ENCODE measurements at places on chromosomes 7 and 10.

GRCh38 chr7:143406002-143406357, 2.7 kb downstream of the EPHA1 start:
- H3K27ac ChIP-seq = no peak overlapping the region
- H3K4me3 ChIP-seq = no peak overlapping the region
- no peak for DNase-seq
- no peaks in the 10 kb centered on the region for H3K36me3 ChIP-seq
- peaks cover 6% of the 10 kb centered on the region for H3K4me1 ChIP-seq

DNA sequence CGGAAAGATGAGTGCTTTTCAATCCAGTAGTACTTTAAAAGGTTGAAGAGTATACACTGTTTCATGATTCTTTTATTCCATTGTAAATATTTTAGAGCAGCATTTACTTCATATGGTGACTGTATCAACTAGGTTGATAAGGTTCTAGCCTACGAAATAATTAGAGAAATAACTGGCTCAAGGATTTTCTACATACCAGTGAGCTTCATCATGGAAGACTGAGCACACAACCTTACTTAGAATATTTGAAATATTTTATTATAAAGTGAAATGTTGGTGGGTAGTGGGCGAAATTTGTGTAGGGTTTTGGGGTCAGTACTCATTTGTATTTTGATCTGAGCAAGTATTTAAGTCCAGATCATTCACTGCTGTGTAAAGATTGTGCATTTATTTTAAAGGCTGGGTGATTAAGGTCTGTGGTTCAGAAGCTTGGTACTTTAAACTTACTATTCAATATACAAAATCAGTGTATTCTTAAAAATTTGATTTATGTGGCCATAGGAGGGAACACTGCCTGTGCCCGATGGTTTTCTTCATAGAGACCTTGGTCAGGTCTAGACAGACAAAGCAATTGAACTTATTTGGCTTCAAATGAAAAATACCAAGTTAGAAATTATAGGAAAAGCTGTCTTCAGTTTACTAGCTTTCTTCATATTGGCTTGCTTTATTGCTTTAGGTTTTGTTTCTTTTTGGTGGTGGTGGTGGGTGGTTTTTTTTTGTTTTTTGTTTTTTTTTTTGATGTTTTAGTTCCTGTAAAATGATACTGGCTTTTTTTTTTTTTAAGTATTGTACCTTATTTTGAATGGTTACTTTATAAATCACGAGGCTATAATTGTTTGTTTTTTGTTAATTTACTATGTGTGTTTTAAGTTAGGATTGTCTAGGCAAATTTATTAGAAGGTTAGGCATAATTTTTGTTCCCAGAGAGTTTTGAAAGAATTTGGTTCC, 3.0 kb downstream of the KMT2E start:
- no peak for DNase-seq
- no peaks in the 10 kb centered on the region for H3K27me3 ChIP-seq
- H3K36me3 ChIP-seq = peaks cover 7% of the 10 kb centered on the region

DNA sequence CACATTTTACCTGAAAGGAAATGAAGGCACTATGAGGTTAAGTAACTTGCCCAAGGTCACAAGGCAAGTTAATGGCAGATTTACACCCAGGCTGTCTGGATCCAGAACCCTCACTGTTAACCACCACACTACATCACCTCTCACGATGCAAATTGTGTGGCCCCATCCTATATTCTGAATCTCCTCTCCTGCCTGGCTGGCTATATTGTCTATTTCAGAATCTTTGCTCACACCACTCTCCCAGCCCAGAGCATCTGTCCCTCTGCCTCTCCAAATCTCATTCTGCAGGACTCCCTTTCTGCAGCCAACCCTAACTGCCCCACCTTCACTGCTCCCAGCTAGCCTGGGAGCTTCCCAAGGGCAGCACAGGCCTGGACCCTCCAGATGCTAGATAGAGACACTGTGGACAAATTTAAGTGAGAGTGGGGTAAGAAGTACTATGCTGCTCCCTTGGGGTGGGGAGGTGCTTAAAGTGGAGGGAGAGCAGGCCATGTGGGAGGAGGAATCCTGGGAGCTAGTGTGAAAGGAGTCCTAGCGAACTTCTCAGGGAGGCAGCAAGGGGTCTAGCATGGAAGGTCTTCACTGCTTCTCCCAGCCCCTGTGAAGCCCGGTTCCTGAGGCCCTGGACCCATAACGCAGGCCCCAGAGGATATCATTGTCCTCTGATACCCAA, 786 bp downstream of the CUEDC2 start:
- H3K4me3 ChIP-seq = peak overlapping the region; percentile 94
- DNase-seq = peak; percentile 58
- H3K36me3 ChIP-seq = no peaks in the 10 kb centered on the region
- peaks cover 5% of the 10 kb centered on the region for H3K4me1 ChIP-seq

GRCh38 chr10:15695852-15696251, 23.9 kb downstream of the ITGA8 start:
- no peak overlapping the region for H3K4me3 ChIP-seq
- H3K27me3 ChIP-seq = no peaks in the 10 kb centered on the region
- H3K4me1 ChIP-seq = no peaks in the 10 kb centered on the region
- H3K27ac ChIP-seq = no peak overlapping the region
- no peaks in the 10 kb centered on the region for H3K36me3 ChIP-seq

- no peaks in the 10 kb centered on the region for H3K4me1 ChIP-seq
- no peak for DNase-seq
Observed at GRCh38 chr10:120794390-120794789, 56.8 kb upstream of the WDR11 start.

- peak overlapping the region; percentile 62 for H3K4me3 ChIP-seq
- no peaks in the 10 kb centered on the region for H3K36me3 ChIP-seq
- H3K27ac ChIP-seq = no peak overlapping the region
- DNase-seq = peak; percentile 63
Observed at GRCh38 chr7:92425311-92425947, 21.9 kb upstream of the GATAD1 start.

DNA sequence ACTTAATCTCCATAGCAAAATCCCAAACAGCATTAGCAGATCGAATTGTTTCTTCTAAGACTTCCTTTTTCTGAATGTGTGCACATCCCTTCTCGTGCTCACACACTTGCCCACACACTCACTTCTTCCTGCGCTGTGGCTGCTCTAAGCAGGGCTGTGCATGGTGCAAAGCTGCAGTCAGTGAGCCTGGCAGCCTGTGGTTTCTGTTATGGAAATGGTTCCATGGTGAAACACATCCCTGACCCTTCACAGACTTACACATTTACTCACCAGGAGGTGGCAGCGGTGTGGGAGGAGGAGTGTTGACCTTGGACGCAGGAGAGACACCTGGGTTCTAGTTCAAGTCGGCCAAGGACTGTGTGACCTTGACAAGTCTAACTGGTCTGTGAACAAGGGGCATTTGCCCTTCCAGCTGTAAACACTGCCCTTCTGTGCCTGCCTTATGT, 24.9 kb downstream of the MTURN start:
- H3K27me3 ChIP-seq = no peaks in the 10 kb centered on the region
- H3K4me3 ChIP-seq = peak overlapping the region; percentile 8
- peak overlapping the region; percentile 91 for H3K27ac ChIP-seq
- peak; percentile 84 for DNase-seq

- H3K36me3 ChIP-seq = no peaks in the 10 kb centered on the region
- no peak for DNase-seq
- no peak overlapping the region for H3K4me3 ChIP-seq
- H3K27ac ChIP-seq = no peak overlapping the region
- no peaks in the 10 kb centered on the region for H3K4me1 ChIP-seq
Observed at GRCh38 chr7:70040970-70041766, 442.9 kb downstream of the AUTS2 start.

DNA sequence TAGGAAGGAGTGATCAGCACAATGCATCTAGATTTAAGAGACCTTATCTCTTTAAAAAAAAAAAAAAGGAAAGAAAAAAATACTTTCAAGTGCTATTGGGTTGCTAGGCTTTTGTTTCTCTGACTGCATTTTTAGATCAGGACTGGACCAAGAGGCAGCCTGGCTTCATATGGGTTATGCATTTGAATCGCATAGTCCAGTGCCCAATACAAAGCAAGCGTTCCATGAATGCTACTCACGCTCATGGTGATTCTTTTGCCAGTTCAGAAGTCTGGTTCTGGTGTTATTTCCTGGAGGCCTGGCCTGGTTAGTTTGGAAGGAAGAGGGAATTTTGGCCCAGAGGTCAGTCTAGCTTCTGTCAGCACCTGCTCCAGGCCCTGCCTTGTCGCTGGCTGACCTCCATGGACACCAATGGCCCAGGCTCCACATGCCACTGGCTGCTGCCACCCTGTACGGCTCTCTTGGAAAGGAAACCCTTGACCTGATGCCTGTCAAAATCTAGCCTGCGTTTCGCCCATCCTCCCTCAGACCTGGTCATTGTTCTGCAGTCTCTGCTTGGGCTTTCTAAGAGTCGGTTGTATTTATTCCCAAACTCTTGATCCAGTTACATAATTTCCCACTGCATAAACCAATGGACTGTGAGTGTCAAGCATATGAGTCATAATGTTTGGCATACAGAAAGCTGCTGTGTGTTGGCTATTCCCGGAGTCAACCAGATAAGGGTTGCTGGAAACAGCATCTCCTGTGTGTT, 74.3 kb upstream of the MKX start:
- no peaks in the 10 kb centered on the region for H3K36me3 ChIP-seq
- DNase-seq = no peak
- no peak overlapping the region for H3K27ac ChIP-seq
- H3K27me3 ChIP-seq = no peaks in the 10 kb centered on the region
- no peaks in the 10 kb centered on the region for H3K4me1 ChIP-seq

DNA sequence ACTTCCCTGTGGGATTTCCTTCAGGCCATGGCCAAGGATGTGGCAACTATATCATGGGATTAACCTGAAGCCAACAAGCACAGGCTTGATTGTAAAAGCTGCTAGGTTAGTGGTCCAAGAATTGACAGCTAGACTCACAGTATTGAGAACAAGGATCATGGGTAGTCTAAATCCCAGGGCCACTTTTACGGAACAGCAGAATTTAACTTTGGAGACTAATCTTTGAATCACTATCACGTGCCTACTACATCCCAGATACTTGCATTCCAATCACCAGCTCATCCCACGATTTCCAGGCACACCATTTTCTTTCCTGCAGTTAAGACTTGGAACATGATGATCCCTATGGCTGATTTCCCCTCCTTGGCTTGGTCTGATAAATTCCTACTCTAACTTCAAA, 65.6 kb upstream of the ADO start:
- H3K27ac ChIP-seq = no peak overlapping the region
- no peak overlapping the region for H3K4me3 ChIP-seq
- H3K4me1 ChIP-seq = peaks cover 3% of the 10 kb centered on the region
- no peak for DNase-seq
- no peaks in the 10 kb centered on the region for H3K36me3 ChIP-seq

GRCh38 chr10:35172574-35172973, 45.9 kb downstream of the CREM start:
- H3K4me1 ChIP-seq = no peaks in the 10 kb centered on the region
- no peaks in the 10 kb centered on the region for H3K27me3 ChIP-seq
- no peak overlapping the region for H3K27ac ChIP-seq

GRCh38 chr7:125675640-125676039, 746.0 kb upstream of the POT1 start:
- no peak for DNase-seq
- H3K36me3 ChIP-seq = no peaks in the 10 kb centered on the region
- H3K27me3 ChIP-seq = no peaks in the 10 kb centered on the region
- no peak overlapping the region for H3K4me3 ChIP-seq
- no peaks in the 10 kb centered on the region for H3K4me1 ChIP-seq
- H3K27ac ChIP-seq = no peak overlapping the region

- no peaks in the 10 kb centered on the region for H3K36me3 ChIP-seq
- H3K27ac ChIP-seq = no peak overlapping the region
- DNase-seq = no peak
- no peaks in the 10 kb centered on the region for H3K27me3 ChIP-seq
- no peak overlapping the region for H3K4me3 ChIP-seq
- no peaks in the 10 kb centered on the region for H3K4me1 ChIP-seq
Observed at GRCh38 chr10:27601503-27601902, 97.4 kb downstream of the RAB18 start.

All from Karpas-422 (cell line).